ENCODE measurements at places on chromosomes 6 and 20.

DNA sequence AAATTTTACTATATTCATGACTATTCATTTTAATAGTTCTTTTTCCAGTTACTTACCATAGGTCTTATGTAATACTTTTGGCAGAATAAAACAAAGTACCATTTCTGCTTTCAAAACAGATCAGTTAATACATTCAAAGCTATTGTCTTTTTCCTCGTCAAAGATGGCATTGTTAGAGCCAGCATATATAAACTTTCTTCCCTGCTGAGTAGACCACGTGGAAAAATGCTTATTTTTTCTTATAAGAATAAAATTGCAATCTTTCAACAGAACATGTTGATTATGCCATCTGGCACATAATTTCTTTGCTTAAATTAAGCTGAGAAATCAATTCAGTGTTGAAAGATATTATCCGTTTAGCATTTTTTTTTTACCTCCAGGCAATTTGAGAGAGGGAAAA is 34.9 kb upstream of the EXOC2 start:
- no peak for DNase-seq

- DNase-seq = no peak
Observed at GRCh38 chr6:124858564-124858963, 103.7 kb upstream of the RNF217 start.

- DNase-seq = peak; percentile 64
Observed at GRCh38 chr6:11700118-11700718, 78.4 kb downstream of the ADTRP start.

DNA sequence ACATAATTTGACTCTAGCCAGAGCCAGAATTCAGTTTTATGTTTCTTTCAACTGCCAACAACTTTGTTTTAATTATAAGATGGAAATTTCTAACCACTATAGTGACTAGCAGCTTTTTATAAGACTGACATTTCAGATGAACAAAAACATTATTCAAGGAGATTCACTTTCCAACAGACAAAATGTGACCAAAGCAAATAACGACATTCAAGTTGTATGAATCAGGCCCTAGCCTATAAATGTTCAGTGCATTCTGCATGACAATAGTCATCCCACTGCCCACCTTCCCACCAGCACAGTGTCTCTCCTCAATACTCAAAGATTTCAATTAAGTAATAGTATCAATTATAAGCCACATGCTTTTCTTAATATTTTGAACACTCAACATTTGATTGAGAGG is 200.7 kb downstream of the KHDC1L start:
- no peak for DNase-seq

GRCh38 chr6:140393665-140394540 is 1019.5 kb upstream of the CITED2 start:
- no peak for DNase-seq

GRCh38 chr6:16727996-16728395 is 33.3 kb downstream of the ATXN1 start:
- no peak for DNase-seq

DNA sequence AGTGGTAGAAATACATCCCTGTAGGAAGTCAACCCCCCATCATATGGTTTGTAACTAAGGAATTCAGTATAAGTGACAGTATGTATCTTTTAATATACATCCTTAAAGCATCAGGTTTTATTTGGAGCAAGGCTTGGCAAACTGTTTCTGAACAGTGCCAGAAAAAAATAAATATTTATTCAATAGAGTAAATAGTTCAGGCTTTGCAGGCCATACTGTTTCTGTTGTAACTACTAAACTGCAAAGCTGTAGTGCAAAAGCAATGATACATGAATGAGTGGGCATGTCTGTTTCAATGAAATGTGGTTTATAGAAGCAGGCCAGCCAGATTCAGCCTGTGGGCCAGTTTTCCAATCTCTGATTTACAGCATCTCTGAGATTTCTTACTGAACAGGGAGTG is 977 bp downstream of the MEI4 start:
- DNase-seq = no peak

GRCh38 chr20:33576432-33577125 is 85.5 kb upstream of the C20orf144 start:
- DNase-seq = peak; percentile 28

DNA sequence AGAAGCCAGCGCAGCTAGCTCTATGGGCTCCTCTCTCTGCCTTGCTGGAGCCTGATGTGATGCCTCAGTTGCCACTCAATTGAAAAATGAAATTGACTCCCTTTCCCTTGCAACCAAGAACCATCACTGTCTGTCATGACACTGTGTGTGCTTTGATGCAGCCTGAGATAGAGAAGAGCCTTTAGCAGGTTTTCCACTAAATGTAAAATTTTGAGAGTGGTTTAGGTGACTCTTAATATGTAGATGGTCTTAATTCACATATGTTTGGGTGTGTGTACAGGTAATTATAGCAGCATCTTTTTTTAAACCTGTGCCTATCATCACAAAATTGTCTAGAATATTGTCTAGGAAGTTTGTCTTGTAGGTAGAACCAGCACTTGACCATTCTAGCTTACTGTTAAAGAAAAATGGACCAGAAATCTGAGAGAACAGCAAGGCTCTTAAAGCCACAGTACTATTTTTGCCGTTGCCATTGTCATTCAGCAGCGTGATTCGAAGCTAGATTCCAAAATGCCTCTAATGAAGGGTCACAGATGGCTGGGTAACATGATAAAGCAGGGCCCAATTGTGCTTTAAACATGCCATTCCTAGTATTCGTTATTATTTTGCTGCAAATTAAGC is 1.3 kb downstream of the ARFGEF3 start:
- peak; percentile 43 for DNase-seq

All from GM23338 (cell line).